ENCODE measurements at places on chromosomes 13 and 19.
A peak's percentile ranks its signal among the peaks of the same experiment; 100 is the strongest.

GRCh38 chr19:58569191-58569942, 3.8 kb downstream of the MZF1 start:
- no peak for DNase-seq

GRCh38 chr19:56350416-56351045, 35.9 kb upstream of the ZSCAN5A start:
- peak; percentile 37 for DNase-seq

DNA sequence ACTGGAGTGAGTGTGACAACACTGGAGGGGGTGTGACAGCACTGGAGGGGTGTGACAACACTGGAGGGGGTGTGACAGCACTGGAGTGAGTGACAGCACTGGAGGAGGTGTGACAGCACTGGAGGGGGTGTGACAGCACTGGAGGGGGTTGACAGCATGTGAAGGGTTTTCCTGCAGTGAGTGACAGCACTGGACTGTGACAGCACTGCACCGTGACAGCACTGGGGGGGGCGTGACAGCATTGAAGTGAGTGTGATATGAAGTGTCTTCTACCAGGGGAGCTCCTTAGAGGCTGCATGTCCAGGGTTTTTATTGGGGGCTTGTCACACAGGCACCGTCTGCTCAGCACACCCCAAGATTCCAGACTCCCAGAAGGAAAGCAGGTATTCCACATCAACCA, 274.8 kb downstream of the TEX29 start:
- DNase-seq: no peak

- DNase-seq: no peak
Observed at GRCh38 chr19:42594617-42595489, at the start of gene CEACAM8. TSS of gene CEACAM8 (minus strand) at chr19:42594924. CDS start at chr19:42594828, 96 bp downstream.

GRCh38 chr19:4684312-4685095, 14.4 kb upstream of the MYDGF start:
- DNase-seq: no peak

- DNase-seq: no peak
Observed at GRCh38 chr13:52344108-52344507, 61.9 kb downstream of the THSD1 start.

DNA sequence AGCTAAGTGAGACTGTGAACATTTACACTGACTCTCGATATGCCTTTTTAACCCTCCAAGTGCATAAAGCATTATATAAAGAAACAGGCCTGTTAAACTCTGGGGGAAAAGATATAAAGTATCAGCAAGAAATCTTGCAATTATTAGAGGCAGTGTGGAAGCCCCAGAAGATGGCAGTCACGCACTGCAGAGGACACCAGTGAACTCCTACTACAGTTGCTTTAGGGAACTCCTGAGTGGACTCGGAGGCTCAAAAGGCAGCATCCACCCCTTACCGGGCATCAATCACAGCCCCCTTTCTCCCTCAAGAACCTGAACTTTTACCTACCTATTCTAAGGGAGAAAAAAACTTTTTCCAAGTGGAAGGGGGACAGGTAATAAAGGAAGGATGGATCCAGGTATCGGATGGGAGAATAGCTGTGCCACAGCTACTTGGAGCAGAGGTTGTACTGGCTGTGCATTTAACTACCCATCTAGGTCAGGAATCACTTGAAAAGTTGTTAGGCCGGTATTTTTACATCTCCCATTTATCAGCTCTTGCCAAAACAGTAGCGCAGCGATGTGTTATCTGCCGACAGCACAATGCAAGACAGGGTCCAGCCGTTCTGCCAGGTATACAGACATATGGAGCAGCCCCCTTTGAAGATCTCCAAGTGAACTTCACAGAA, 80.1 kb downstream of the ZNF486 start:
- DNase-seq: peak; percentile 14

DNA sequence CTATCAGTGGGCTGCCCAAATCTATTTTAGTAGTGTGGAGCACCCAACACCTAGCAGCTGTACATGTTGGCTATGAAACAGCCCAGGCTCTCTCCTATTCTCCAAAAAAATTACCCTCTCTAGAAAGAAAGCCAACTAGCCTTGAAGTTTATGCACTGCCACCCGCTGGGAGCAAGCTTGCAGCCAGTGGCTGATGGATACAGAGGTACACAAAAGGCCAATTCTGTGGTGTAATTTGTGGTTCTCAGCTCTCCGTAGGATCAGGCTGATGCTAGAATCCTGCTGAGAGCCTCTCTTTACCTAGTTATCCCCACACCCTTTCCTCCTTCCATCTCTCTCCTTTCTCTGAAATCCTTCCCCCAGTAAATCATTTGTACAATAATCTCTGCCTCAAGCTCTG, 1120.7 kb downstream of the DIAPH3 start:
- no peak for DNase-seq

DNA sequence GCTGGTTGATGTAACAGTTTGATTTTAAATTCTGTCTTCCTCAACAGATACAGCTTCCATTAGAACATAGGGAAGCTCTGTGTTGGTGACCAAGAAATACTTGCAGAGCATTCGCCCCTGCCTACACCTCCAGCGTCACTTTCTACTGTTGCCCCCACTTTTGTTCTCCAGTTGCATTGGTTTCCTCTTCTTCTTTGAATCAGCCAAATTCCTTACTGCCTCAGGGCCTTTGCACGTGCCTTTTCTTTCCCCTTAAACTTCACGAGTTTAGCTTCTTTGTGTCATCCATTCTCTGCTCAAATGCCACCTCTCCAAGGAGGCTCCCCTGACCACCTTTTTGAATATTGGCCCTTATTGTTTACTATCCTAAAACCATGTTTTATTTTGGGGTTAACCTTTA, 5.7 kb downstream of the KLK5 start:
- no peak for DNase-seq

DNA sequence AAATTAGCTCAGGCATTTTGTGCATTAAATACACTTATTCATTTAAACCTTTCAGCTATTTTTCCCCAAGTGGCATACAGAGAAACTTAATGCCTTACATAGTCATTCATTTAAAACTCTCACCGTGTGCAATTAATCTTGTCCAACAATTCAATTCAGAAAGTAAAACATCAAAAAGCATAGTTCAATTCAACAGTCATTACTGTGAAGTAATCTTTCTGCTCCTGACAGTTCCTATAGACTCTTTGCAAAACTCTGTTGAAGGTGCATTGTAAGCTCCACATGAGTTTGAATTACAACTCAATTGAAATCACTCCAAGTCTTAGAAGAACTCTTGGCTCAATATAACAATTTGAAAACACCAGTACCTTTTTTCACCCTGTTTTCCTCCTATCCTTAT, 228.3 kb downstream of the DACH1 start:
- no peak for DNase-seq

- peak; percentile 5 for DNase-seq
Observed at GRCh38 chr19:32464279-32464678, 58.7 kb downstream of the DPY19L3 start.

- no peak for DNase-seq
Observed at GRCh38 chr13:21703846-21704245, 33.0 kb downstream of the FGF9 start.

DNA sequence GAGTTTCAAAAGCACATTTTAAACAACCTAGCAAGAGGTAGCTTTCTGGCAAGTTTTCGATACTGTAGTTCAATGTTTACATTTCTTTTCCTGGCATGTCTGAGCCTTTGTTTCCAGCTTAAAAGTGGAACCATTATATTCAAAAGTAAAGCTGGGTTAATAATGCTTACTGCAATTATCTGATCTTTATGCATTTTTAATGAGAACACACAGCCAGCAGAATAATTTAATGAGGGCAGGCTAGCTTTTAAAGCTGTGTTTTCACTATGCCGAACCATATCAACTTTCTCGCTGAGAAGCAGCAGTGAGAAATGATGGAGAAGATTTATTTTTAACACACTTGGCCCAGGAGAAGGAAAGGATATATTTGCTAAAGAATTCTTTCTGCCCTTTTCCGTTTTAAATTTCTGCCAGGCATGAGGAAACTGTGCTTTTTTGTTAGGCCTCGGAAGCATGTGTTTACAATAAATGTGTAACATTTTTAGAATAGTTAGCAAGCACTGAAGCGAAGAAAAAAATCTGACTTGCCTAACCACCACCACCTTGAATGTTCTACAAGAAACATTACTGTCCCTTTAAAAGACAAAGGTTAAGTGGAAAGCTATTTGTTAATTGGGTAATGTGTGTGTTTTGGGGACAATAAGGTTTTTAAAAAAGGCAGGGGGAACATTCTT, 1.0 kb downstream of the MBNL2 start:
- no peak for DNase-seq

GRCh38 chr13:44872751-44873150, 116.5 kb downstream of the NUFIP1 start:
- DNase-seq: no peak

- DNase-seq: no peak
Observed at GRCh38 chr19:46728208-46728607, 11.3 kb upstream of the PRKD2 start.

- no peak for DNase-seq
Observed at GRCh38 chr13:30477346-30478195, 11.8 kb upstream of the HMGB1 start.

DNA sequence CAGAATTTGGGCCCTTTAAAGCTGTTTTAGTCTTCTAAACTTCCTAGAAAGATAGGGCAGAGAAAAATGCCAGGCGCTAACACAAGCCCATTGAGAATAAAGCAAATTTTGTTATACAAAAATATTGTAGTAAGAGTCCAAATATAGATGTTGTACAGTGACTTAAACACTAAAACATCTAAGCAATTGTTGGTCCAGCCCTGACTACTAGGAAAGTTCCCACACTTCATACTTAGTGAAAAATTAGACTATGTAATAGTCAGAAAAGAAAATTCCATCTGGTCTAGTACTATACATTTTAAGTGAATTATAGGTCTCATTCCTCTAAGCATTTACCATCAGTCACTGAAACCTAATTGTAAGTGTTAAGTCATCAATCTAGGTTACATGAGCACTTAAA, 1518.3 kb upstream of the SLC10A2 start:
- DNase-seq: no peak

- no peak for DNase-seq
Observed at GRCh38 chr13:98893371-98893770, 84.5 kb downstream of the DOCK9 start.

- no peak for DNase-seq
Observed at GRCh38 chr13:111202156-111202621, 87.1 kb downstream of the ARHGEF7 start.

GRCh38 chr19:58558066-58558622, at the start of gene UBE2M:
TSS of gene UBE2M (minus strand) at chr19:58558611. CDS start at chr19:58558381, 230 bp downstream.
- DNase-seq: peak; percentile 61

DNA sequence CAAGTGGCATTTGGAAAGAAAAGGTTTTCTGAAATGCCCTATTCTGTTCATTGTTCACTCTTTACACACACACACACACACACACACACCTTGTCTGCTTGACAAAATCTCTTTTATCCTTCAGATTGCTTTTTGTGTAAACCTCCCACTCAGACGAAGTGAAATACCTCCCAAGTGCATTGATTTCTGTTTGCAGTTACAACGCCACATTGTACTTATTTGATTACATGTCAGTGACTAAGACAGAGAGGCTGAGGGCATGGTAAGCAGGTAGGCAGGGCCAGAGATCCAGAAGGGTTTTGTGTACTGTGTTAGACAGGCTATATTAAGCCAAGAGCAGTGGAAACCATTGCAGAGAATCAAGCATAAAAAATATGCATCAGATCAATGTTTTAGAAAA, 561.8 kb downstream of the GPC6 start:
- no peak for DNase-seq

GRCh38 chr19:530134-531008, 1.2 kb upstream of the CDC34 start:
- DNase-seq: no peak

DNA sequence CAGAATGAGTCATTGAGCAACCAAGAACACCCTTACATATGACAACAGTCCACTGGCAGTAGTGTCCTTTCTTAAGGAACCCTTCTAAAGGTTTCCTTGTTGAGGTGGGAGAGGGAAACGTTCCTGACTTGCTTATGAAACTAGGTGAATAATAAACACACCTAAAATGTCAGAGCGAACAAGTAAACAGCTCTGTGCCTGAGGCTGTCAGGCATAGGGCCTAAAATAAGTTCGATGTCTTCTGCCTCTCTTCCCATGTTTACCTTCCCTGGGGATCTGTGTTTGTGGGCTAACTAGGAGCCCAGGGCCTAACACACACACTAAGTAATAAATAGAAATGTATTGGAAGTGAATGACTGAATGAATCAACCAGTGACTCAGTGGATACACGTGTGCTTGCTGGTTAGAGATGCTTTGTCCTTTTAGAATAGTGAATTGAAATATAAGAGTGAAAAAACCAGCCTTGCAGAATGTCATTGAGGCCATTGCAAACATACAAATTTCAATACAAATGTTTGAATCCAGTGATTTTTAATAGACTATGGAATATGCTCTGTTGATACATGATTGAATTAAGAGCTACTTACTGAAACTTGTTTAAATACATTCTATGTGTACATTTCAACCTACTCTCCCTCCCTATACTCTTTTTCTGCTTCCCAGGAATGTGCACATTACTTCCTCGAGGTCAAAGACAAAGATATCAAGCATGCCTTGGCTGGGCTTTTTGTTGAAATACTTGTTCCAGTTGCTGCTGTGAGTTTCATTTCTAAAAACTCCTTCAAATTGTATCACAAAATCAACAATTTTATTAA, 102.9 kb downstream of the FRY start:
- DNase-seq: no peak

DNA sequence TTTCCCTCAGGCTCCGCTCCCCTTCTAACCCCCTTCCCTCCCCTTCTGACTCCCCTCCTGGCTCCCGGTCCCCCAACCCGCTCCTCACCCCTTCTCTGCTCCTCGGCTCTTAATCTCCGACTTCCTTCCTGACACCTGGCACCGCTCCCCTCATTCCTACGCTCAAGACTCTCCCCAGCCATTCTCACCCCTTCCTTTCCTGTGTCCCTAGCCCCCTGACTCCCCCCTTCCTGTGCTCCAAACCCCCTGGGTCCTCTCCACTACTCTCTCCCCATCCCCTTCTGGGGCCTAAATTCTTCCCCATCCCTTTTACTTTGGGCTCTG, 658 bp downstream of the CLPP start:
- DNase-seq: peak; percentile 8

Measured in CD4-positive, alpha-beta T cell treated with Interleukin-1 beta for 1 hour (primary cell).